Effector memory CD8-positive, alpha-beta T cell (primary cell): ENCODE measurements at places on chromosomes 4 and X.

DNA sequence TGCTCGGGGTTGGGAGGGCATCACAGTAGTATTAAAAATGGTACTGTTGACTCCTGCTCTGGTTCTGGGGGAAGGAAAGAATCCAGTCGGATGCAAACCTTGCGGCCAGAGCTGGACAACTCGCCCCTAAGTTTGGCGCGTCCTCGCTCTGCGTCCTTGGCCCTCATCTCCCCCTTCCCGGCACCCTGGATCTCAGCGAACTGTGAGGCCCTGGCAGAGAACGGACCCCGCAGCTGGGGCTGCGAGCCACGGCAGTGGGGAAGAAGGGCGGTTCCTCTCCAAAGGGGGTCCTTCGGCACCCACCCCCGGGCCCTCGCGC, 14.0 kb downstream of the ARHGEF6 start:
- DNase-seq, result no peak

GRCh38 chr4:187294861-187295260, 571.2 kb upstream of the FAT1 start:
- no peak for DNase-seq

DNA sequence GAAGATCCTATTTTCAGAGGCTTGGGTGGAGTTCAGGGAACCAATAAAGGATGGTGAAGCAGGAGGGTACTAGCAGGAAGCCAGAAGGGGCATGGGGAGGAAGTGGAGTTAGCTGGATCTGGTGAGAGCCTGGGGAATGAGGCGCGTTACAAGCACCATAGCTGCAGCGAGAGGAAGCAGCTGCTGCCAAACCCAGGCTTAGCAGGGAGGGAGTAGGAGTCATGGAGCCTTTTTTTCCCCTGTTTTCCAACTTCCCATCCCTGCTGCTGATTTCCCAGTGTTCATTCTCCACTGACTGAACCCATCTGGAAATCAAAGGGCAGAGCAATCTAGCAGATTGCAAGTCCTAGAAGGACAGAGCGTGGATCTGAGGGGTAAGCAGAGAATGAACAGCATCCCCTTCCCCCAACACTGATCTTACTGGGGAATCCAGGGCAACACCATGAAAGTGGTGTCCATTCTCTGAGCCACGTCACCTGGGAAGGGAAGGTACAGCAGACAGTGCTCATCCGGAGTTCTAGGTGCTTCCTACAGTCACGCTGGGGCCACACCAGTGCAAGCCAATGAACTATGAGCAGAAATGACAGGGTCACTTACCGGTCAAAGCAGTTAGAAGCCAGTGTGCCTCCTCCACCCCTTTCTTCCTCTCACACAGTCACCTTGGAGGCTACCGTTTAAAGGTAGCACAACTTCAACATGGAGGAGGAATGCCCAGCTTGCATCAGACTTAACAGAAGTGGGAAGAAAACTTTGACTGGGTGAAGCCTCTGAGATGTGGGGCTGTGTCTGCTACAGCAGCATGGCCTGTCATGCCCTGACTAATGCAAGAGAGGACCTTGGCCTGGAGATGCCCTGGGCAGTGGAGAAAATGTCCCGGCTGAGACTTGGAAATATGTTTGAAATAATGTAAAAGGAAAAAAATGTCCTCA, 36.7 kb downstream of the SMIM20 start:
- DNase-seq, result no peak

DNA sequence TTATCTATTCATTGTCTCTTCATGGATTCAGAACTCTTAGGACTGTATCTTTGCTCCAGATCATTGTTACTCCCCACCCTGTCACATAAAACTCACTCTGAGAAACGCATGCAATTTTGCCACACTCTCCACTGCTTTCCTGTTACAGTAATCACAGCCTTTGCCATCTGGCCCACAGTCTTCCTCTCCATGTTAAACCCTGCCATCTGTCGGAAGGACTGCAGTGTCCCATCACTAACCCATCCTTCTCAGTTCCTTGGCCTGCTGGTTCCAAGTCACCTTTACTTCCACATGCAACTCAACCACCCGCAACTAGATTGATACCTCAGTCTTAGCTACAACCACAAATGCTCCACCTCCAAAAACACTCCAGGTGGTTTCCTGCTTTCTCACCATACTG, 308.7 kb upstream of the FAM241A start:
- no peak for DNase-seq

GRCh38 chr4:23590431-23590830, 299.4 kb downstream of the PPARGC1A start:
- no peak for DNase-seq

GRCh38 chr4:33751050-33751449, 2493.3 kb downstream of the ARAP2 start:
- DNase-seq, result no peak

- no peak for DNase-seq
Measured at GRCh38 chr4:105327956-105328355, 145.9 kb downstream of the PPA2 start.

GRCh38 chr4:121877041-121877773, 6.9 kb upstream of the BBS7 start:
- DNase-seq, result no peak

- DNase-seq, result no peak
Measured at GRCh38 chr4:81807386-81807785, 335.7 kb upstream of the RASGEF1B start.

GRCh38 chr4:1209821-1210220, 37.4 kb upstream of the SPON2 start:
- DNase-seq, result no peak

DNA sequence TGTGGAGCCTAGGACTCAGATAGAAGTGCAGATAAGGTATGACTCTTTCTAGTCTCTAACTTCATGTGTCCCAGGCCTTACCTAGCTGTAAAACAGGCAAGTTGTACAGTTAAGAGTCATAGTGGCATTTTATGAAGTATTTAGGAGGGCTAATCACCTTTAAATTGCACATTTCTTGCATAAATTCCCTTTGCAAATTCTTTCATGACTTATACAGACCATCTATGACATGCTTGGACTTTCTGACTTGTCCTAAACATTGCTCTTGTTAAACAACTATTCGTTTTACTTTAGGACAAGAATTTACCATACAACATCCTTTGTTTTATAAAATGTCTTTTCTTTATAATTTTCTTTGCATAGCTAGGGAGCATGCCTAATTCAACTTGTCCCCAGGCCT, 7.8 kb upstream of the RRAGB start:
- no peak for DNase-seq

GRCh38 chr4:185916683-185917082, 104.7 kb upstream of the SORBS2 start:
- DNase-seq, result no peak

GRCh38 chr4:14877246-14878225, 124.7 kb upstream of the CPEB2 start:
- DNase-seq, result peak; percentile 1

DNA sequence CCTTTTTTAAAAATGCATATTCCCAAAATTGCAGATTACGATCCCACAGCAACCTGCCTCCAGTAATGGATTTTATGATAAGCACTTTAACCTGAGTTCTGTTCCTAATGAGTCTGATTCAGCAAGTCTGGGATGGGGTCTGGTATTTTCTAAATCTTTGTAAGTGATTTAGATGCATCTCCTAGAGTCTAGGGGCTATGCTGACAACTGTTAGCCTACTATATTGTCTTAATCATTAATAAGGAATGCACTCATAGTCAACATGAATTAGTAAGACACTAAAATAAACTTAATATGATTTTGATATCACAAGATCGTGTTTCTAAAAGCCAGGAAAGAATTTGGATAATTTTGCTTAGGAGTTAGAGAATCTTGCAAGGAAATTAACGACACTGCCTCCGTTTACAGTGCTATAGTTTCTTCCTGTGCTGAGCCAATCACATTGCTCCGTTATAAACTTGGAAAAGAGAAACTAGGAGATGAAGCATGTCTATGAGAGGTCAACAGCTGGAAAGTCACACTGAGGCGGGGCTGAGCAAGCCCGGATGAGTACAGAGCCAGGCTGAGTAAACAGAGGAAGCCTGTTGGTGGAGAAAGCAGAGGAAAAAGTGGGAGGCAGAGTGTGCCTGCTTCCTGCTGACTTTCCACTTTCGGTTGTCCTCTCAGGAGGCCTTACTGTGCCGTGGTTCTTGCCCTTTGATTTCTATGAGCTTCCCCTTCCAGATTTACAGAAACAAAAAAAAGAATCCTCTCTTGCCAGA, 5.4 kb downstream of the SCARB2 start:
- no peak for DNase-seq

GRCh38 chr4:773214-773613, 52.7 kb downstream of the CPLX1 start:
- DNase-seq, result no peak

GRCh38 chr4:47213106-47213505, 181.7 kb downstream of the GABRB1 start:
- no peak for DNase-seq

DNA sequence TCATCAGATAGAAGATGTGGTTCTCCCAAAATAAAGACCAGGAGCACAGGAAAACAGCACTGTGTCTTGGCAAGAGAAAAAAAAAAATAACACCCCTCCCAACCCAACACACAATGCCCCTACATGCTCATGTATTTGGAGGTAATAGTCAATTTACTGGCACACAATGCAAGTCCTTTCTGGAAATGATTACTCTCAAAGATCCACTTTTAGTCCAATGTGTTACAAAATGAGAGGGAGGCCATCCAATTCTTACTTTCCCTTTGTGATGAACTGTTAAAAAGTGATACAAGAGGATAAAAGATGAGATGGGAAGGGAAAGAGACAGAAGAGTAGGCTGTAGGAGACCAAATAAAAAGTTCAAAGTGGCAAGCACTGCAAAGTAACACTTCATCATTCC, 180.3 kb upstream of the DKK2 start:
- no peak for DNase-seq

DNA sequence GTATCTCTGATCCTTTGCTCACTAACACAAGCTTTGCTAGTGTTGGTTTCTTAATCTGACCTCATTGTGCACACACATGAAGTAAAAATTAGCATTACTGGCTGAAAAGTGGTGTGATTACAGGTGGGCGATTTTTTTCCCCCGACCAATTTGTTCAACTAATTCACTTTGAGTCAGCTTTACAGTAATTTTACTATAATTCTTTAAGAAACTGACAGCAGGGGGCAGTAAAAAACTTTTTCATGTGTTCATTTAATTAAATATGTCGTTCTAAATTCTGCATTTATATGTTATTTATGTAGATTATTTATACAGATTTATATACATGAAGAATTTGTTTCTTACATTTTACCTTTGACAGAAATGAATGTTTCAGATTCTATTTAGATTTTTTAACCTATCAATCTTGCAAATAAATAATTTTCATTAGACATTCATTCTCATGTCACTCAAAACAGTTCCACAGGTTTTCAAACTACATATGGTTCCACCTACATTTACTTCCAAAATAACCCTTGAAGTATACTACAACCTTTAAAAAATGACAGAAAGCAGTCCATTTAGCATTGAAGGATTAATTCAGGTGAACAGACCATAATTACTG, 17.5 kb downstream of the PALLD start:
- no peak for DNase-seq

GRCh38 chr4:41643331-41643730, 105.2 kb downstream of the PHOX2B start:
- DNase-seq, result no peak

DNA sequence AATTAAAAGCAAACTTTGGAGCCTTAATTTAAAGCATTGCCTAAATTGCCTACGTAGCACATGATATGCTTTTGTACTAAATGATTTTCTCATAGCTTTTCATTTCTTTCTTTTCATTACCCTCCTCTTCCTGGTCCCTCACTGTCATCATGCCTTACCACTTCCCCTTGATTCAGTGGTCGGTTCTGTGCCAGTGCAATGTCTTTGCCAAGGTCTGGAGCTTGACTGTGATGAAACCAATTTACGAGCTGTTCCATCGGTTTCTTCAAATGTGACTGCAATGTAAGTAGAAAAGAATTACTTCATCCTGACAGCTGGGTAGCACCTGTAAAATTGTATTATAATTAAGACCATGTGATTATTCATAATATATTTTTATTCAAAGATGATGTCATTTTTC, 72.5 kb downstream of the C4orf46 start:
- no peak for DNase-seq
